Fibroblast of skin of right biceps (primary cell): ENCODE measurements at places on chromosomes 12 and 14.

DNA sequence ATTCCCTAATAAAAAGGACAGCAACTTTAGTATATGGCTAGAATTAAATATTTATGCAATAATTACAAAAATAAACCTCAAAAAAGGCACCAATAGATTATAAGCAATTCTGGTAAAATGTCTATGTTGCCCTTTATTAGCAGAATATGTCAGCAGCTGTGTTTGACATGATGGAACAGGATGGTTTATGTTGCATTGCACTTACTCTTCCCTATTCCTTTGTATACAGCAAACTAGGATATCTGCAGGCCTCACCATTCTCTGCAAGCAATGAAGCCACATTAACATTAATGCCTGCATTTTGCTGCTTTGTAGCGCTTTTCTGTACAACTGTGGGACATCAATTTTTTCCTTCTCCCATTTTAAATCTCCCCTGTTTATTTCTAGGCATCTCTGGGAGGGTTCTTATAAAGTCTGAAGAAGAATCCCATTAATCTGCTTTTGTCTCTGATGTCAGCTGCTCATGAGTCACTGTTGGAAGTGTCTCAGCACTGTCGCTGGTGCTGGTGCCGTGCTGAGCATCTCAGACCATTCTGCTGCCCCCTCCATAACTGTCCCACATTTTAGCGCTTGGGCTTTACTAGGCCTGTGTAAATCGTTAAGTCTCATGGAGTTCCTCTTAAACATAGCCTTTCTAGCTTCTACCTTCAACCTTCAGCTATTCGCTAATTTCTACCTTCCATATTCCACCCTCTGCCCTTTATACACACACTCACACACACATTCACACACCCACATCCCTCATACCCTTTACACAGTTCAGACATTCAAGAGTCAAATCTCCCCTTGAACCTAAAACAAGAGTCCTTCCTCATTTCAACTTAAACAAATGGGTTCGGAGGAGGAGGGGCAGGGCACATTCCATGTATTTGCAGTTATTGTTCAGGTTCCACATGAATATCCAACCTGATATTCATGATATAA lies 64.4 kb upstream of the TRHDE start:
- DNase-seq = peak; percentile 8

- no peak for DNase-seq
Measured at GRCh38 chr12:100793182-100793581, 1.4 kb upstream of the ANO4 start.

- no peak for DNase-seq
Measured at GRCh38 chr14:36394593-36394992, 74.2 kb upstream of the MBIP start.

DNA sequence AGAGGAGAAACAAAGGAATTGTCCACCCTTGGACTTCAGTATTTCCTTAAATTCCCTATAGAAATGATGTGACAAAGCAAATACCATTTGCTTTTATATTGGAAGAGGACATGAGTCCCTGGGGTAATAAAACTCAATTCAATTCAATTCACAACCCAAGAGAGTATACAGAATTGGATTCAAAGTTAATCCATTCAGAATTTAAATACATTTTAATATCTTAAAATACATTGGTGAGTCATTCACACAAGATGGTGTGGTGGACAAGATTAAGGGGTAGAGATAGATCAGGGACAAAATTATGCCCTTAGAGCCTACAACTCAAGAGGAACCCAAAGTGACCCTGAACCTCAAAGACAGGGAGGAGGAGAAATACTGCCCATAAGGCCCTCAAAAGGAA lies 495.0 kb upstream of the TMPO start:
- no peak for DNase-seq

DNA sequence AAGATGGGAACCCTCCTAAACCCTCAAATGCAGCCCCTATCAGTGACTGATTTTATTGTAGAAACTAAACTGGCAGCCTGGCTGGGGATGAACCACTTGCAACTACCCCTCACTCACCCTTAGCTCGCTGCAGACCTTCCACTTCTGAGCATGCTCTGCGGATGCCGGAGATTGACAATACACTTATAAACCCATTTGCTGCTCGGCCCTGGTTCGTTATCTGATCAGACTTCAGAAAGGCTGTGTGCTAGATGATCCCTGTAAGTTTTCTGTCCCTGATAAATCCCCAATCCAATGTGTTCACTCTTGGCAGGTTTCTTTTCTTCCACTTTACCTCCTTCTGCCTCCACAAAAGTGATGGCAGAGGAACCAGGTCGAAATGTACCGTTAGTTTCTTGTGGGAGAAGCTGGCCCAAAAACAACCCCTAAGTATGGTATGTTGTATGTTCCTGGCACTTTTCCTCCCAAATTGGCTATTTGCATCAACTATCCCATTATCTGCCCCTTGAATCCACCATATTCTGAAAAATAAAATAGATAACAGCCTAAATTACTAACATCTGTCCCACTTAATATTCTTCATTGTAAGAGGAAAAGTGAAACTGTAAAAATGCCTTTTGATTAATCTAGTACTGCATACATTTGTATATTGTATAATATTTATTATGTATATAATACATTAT lies 18.8 kb downstream of the RPH3A start:
- DNase-seq = no peak

DNA sequence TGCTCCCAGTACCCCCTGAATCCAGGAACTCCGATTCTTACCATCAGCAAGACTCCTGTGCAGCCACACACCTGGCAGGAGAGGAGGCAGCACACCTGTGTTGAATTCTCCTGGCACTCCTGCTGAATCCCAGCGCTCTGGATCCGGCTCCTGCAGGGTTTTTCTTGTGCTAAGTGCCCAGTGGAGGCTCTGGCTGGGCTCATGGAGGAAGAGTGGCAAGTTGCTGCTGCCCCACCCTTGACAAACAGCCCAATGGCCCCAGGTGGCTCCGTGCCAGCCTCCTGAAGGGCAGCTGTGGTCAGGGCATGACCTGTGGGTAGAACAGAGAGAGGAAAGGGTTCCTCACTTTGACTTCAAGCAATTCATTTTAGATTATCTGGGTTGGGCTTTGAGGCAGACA lies 20.0 kb downstream of the CRACR2A start:
- DNase-seq = no peak

- DNase-seq = no peak
Measured at GRCh38 chr12:109137055-109137454, 20.7 kb downstream of the ACACB start.

- no peak for DNase-seq
Measured at GRCh38 chr12:41983856-41984255, 160.8 kb downstream of the GXYLT1 start.

GRCh38 chr14:88195676-88196075 lies 127.4 kb downstream of the KCNK10 start:
- DNase-seq = no peak

DNA sequence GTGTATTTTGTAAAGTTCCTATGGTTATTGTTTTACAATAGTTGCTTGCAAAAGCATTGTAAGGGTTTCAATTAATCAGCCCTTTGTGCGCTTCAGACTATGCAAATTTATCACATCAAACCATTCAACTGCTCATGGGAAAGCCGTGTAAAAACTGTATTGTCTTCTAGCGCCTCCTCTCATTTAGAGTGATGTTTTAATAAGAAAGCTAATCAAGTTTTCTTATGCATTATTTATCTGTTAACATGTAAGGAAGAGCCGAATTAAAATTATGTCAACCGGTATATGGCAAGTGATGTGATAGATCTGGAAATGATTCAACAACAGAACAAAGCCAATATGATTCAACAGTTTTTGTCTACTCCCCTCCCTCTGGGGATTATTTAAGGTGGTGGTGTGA lies 92.5 kb upstream of the RFX4 start:
- no peak for DNase-seq

GRCh38 chr12:32377344-32378055 lies 21.9 kb upstream of the FGD4 start:
- no peak for DNase-seq

DNA sequence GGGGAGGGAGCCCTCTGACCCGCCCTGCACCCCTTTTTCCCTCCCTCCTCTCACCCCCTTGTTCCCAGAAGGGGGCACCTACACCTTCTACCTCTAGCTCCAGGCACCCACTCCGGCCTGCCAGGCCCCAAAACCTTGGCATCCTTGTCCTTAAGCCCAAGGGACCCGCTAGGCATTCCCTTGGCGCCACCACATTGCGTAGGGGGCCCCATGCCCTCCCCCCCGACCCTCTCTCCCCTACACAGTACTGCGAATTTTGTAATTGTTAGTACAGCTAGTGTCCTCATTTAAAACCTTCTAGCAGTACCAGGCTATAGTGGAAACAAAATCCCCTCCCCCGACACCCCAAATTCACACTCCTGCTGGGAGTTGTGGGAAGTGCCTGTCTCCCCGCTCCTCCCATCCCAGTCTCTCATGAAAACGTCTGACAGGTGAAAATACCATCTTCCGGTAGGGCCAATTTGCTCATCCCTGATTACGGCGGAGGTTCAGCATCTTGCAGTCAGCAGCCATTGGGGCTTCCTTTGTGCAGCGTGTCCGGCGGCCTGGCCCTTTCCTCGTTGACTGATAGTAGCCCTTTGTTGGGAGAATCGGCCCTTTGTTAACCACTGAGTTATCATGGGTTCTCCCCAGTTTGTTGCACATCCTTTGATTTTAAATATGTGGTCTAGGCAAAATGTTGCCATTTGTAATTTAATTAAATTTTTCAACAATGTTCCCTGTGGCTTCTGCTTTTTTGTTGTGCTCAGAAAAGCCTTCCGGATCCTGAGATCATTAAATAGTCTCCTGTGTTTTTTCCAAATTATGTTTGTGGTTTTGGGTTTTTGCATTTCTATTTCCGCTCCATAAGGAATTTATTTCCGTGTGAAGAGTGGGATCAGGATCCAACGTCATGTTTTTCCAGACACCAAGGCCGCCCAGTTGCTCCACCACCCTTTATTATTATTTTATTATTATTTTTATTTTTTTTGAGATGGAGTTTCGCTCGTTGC lies 7.9 kb upstream of the CEP170B start:
- peak; percentile 22 for DNase-seq

- DNase-seq = peak; percentile 40
Measured at GRCh38 chr12:6868211-6869048, 1.1 kb downstream of the TPI1 start.

DNA sequence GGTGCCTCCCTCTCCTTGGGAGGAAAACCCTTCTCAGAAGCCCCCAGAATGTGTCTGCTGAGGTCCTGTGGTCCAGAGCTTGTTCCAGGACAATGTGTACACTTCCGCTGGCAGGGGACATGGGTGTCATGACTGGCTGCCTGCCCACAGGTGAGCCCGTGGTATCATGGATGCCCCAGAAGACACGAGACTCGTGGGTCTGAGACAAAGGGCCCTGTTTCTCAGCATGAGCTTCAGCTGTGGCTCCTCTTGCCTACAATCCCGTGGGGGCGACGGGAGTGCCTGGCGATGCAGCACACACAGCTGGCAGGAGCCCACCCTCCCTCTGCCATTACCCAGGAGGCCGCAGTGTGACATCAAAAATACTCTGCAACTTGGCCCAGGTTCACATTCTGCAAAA lies 7.0 kb downstream of the TMEM121 start:
- no peak for DNase-seq

GRCh38 chr12:66735275-66735674 lies 56.4 kb upstream of the GRIP1 start:
- DNase-seq = no peak

DNA sequence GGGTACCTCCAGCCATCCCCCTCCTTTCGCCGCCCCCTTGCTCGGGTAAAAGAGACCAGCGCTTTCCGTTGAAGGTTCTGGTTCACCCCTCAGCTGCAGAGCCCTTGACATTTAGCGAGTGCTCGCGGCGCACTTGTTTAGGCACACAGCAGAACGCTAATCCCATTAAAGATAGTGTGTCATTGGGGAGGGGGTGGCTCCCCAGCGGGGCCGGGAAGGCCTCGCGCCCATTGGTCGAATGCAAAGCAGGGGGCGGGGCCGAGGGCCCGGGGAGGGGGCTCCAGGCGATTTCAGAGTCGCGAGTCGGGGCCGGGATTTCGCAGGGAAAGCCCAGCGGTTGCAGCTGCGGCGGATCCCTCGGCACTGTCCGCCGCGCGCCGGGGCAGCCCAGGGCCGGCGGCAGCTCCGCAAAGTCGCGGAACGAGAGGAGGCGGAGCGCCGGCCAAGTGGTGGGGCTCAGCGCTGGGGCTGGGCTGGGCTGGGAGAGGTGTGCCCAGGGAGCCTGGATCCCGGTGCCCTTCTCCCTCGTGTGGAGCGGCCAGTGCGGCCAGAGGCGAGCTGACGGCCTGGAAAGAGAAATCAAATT lies 122.9 kb downstream of the TSPAN9 start:
- DNase-seq = peak; percentile 37

GRCh38 chr12:89252284-89252683 lies 100.0 kb downstream of the DUSP6 start:
- DNase-seq = peak; percentile 30

DNA sequence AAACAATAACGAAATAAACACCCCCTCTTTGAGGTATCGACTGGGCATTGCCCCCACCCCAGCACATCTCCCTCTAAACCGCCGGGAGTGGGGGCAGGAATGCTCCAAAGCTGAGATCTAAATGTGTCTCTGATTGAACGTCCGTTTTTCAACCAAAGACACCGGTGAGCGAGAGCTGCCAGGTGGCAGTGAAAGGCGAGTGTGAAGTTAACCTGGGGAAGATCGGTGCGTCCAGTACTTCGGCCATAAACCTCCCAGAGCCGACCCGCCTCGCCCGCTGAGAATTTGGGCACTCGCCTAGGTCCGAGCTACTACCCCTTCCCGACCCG lies 625 bp downstream of the ANGEL1 start:
- DNase-seq = no peak

GRCh38 chr14:105527381-105527825 lies 1.0 kb downstream of the TMEM121 start:
- DNase-seq = no peak

DNA sequence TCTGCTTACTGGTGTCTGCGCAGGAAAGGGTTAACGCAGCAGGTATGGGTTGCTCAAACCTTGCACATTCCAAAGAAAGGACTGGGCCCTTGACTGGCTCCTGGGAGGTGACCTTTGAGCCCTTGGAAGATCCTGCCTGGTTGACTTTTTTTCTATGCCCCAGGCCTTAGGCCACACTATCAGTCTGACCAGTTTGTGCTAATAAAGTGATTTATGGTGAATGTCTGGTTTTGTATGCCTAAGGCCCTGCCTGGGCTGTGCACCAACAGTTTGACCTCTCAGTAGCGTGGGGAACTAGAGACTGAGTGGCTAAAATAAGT lies 61.4 kb upstream of the SCN8A start:
- DNase-seq = no peak

- DNase-seq = peak; percentile 72
Measured at GRCh38 chr14:99968941-99969340, 96.3 kb upstream of the EVL start.

DNA sequence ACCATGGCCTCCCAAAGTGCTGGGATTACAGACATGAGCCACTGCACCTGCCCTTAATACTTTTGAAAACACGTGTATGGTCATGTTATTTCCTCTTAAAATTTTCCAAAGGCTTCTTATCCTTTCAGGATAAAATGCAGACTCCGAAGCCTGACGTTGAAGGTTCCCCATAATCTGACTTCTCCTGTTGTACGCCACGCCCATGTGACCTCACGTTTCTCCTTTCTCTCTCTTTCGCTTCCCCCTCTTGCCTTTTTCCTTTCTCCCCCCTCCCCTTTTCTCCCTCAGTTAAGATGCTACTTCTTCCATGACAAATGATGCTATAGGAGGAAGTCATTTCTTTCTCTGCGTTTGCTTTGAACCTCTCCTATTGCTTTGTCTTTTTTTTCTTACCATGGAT lies 266.0 kb downstream of the FBXL14 start:
- no peak for DNase-seq
